DND-41 (cell line): ENCODE measurements at places on chromosomes 1 and 21.
A peak's percentile ranks its signal among the peaks of the same experiment; 100 is the strongest.

DNA sequence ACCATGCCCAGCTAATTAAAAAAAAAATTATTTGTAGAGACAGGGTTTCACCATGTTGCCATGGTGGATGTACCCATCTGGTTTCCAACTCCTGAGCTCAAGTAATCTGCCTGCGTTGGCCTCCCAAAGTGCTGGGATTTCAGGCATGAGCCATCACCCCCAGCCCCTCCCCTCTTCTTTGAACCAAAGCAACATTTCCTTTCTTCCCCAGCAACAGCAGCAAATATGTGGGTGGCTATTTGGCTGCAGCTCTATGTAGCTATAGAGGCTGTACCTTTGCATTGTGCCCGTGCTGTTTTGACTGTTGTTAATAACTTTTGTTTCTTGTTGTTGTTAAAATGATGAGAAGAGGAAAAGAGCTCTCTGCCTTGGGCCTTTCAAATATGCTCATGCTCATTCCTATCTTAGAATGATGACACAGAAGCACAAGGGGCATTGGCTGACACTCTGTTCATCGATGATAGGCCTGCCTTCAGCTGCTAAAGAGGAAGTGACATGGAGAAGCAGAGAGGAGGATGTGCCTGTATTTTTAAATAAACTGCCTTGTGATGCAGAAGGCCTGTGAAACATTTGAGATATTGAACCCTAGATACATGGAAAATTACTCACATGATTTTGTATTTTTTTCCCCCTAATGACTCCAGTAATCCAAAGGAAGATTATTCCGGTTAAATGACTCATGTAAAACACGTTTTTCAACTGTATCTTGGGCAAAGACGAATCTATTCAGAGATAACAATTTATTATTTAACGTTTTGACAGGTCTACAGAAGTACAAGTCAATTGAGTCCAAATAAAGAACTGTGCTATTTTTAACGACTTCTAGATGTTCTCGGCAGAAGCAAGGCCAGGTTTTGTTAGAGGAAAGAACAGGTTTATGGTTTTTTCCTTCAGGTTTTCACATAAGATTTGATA lies 20.5 kb upstream of the XPR1 start:
- no peak for DNase-seq

- DNase-seq = no peak
Measured at GRCh38 chr1:24209097-24209496, 22.0 kb upstream of the IFNLR1 start.

- DNase-seq = no peak
Measured at GRCh38 chr1:61853583-61853982, 111.3 kb downstream of the PATJ start.

- no peak for DNase-seq
Measured at GRCh38 chr1:4422504-4423289, 231.7 kb upstream of the AJAP1 start.

DNA sequence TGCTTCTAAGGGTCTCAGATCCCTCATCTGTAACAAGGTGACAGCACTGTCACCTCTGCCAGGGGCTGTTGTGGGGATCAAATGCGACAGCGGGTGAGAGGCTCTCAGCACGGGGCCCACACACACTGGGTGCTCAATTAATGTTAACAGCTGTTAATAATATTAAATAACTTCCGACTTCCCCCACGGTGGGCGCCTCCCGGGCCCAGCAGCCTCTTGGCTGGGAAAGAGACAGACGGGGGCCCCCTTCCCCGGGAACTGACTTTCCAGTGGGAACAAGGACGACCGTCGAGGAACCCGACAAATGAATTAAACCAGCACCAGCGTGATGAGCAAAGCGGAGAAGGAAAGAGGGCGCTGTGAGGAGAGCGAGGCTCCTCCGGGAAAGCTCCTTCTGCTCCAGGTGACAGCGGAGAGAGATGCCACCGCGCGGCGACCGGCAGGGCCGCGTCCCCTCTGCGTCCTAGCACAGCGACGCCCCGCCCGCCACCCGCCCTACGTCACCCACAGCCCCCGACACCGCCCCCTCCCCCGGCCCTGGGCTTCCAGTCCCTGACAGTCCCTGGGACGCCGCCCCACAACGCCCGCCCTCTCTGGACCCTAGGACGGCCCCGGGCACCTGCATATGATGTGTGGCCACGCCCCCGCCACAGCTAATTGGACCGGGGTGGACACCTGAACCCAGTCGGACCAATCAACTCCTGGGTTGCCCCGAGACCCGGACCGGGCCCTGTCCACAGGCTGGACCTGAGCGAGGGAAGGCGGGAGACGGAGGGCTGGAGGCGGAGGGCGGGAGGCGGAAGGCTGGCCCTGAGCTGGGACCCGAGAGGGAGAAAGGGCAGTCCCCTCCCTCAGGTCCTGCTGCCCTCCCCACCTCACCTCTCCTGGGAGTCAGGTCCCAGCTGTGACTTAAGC lies 38.2 kb downstream of the MATN1 start:
- no peak for DNase-seq

DNA sequence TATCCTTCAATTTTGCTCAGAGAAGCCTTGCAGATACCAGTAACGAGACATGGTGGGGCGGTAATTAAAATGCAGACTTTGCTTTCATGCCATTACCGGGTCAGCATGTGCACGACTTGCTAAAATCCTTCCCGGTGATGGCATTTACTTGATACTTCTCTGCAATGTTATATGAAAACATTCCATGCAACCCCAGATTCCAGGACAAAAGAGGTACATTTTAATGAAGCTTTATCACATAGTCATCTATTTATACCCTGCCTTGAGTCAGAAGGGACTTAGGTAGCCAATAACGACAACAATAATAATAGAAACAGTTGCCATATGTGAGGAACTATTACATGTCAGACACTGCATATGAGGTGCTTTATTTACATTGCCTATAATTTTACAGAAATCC lies 29.4 kb upstream of the PLA2G2C start:
- no peak for DNase-seq

DNA sequence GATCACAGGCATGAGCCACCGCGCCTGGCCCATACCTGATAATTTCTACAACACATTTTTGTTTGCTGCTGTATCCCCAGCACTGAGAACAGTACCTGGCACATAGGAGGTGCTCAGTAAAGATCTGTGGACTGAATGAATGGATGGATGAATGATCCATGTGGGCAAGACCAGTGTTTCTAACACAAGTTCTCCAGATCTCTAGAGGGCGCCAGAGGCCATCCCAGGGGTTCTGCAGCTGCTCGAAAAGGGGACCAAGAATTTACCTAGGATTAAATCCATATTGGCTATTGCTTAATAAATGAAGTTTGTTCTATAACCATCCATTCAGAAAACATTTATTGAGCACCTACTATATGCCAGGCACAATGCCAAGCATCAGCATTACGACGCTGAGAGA lies 167.7 kb downstream of the ACTL8 start:
- DNase-seq = peak; percentile 17

- no peak for DNase-seq
Measured at GRCh38 chr21:33292724-33293123, 26.6 kb downstream of the IL10RB start.

DNA sequence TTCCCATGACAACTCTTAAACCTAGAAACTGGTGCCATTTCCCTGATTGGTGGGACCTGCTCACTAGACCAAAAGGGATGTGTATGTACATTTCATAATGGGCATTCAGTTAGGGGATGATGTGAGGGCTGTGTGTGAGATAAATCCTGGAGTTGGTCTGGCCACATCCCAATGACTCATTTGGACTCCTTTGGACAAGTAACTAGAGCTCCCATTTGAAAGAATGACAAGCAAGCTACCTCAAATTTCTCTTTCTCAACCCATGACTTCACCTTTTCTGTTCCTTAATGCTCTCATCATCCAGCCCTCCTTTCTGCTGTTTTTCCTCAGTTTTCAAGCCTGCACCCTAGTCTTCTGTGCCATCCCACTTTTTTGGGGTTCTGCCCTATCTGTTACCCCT lies 27.9 kb downstream of the EBNA1BP2 start:
- DNase-seq = no peak

DNA sequence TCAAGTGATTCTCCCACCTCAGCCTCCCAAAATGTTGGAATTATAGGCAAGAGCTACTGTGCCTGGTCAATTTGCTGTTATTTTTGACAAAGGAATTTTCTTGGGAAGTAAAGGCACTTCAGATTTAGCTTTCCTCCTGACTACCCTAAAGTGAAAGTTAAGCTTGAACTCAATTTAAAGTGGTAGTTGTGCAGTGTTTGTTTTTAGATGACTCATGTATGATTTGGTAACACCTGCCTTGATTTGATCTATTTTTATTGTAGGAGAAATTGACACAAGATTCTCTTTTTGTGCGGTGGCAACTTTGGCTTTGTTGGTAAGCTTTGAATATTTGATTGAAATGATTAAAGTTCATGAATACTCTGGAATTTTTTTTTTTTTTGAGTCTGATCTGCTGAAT lies 5.0 kb downstream of the RABGGTB start:
- no peak for DNase-seq

DNA sequence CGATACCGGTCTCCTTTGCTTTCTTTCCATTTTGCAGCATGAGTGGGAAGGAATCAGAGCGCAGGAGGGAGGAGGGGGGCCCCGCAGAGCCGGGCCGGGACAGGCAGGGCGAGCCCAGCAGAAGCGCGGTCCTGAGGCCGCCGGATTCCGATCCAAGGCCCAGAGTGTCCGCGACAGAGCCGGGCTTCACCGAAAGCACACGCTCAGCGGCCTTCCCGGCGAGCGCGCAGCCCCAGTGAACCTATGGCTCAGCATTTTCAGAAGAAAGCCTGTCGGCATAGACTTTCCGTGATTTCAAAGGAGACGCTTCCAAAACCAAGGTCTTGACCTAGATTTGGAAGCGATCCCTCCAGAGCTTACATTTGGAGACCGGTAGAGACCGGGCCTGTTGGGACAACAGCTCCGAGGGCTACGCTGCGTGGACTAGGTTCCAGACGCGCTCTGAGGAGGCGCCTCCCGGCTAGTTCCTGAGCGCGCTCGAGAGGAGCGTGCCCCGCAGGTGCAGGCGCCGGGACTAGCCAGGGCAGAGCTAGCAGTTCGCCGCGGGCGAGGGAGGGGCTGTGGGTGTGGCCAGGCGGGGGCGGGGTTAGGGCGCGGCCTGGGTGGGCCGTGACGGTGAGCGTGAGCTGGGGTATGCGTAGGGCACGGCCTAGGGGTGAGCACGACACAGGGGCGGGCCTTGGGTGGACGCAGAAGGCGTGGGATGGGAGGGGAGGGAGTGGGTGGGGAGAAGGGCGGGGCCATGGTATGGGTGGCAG lies 27.8 kb upstream of the PRSS38 start:
- DNase-seq = peak; percentile 94

GRCh38 chr1:172940174-172940855 lies 110.4 kb downstream of the TNFSF18 start:
- DNase-seq = no peak

DNA sequence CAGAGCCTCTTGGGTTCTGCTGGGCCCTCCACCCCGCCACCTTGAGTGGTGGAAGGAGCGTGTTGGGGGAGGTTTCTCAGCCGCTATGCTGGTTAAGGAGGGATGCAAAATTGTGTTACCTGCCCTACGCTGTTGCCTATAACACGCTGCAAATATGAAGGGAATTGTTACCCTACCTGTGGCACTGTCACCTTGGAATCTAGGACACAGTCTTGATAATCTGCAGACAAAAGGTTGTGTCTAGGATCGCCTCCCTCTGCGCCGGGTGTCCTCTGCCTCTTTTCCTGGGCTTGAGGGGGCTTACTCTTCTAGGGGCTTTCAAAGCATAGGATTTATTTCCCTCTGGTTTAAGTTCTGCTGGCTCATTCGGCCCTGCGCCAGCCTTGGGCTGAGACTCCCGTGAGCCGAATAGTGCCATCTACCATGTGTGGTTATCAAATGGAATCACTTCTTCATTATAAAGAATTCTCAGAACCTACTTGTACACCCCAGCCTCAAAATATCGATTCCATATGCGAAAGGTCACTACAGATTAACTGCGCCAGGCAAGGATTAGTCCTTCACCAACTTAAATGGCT lies 697 bp downstream of the SLC22A15 start:
- no peak for DNase-seq

GRCh38 chr1:99236756-99237155 lies 27.5 kb upstream of the PLPPR4 start:
- DNase-seq = no peak

DNA sequence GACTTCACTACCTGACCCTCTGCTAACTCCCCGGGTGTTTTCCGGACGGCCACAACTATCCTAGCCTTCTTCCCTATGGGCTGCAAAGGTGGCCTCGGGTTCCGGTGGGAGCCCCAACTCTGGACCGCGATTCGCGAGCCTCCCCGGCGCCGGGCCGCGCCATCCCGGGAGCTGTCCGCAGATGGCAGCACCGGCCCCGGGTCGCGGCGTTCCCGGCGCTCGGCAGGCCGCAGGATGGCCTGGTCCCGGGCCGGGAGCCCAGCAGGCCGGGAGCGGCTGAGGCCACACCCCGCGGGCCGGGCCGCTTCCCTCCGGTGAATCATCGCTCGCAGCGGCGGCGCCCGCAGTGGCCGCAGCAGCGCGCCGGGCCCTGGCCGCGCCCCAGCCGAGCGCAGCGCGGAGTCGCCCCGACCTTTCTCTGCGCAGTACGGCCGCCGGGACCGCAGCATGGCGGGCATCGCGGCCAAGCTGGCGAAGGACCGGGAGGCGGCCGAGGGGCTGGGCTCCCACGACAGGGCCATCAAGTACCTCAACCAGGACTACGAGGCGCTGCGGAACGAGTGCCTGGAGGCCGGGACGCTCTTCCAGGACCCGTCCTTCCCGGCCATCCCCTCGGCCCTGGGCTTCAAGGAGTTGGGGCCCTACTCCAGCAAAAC lies at the start of gene CAPN2:
TSS of gene CAPN2 (plus strand) at position 346 of the 656 bp plus-strand sequence. CDS start at position 448, 102 bp downstream.
- no peak for DNase-seq

DNA sequence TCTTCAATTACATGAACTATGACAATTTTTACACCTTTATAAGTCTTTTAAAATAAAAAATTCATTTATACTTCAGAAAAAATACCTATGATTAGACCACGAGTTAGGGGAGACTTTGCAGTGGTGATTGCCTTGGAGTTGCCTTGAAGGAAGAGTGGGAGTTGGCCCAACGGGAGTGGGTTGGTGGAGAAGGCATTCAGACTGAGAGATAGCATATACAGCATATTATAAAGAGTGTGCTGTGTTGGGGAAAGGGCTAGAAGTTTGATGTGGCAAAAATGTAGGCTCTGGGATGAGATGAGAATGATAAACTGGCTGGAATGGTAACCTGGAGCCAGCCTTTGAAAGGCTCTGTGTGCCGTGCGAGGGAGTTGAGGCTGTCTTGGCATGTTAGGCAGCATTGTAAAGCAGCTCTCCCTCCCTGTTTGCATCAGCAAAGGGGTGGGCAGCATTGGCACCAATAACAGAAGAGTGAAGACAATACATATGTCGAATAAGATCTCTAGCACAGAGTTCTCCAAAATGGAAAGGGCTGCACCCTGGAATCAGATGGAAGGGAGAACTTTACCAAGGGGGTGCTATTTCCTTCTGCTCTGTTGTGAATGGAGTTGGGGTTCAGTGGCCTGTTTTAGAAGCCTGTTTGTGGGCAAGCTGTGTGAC lies 24.4 kb downstream of the MPZL1 start:
- DNase-seq = no peak

GRCh38 chr1:245278846-245279245 lies 124.1 kb downstream of the KIF26B start:
- DNase-seq = no peak

DNA sequence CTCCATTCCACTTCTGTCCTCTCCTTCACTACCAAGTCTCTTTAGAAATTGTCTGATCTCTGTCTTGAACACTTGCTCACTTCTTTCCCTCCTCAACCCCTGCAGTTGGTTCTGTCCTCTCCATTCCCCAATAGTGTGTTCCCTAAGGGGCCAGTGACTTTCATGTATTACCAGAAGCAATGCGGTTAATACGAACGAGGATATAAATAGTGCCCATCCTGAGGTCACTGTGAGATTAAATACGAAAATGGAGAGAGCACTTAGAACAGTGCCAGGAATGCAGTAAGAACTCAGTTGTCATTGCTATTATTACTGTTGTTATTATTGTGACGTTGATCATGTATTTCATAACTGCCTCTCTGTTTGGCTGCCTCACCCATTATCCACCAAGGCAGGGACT lies 53.0 kb upstream of the ARTN start:
- DNase-seq = no peak
